ENCODE measurements at places on chromosomes 2 and 18. TPM values are rescaled to one million over a fixed set of nuclear protein-coding genes. Genes with fewer than 3 reads are reported as not detected.

Gene IL1RN
- total RNA-seq, result 135 TPM

Gene MPV17
- total RNA-seq, result 87.5 TPM

Gene INHA
- not detected for total RNA-seq

Gene DNAJC5G
- total RNA-seq, result not detected

Gene TSN
- 42.9 TPM for total RNA-seq

Gene FAP
- 3.1 TPM for total RNA-seq

Gene REEP1
- 5.2 TPM for total RNA-seq

DNA sequence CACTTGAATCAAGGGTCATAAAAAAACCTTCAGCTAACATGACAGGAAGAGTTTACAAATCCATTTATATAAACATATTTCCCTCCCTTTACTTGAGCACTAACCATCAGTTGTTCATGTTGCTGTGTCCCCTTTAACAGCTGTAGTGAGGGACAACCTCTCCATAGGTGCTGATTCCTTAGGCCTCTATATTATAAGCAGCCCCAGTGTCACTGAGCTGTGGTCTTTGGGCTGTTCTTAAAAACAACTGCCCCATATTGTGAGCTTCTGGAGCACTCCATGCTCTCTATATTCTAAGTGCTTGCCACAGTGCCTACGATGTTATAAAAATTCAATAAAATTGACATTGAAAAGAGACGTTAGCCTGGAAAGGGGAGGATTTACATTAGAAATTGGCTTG, 175.3 kb downstream of the ZNF385B start:
- H3K36me3 ChIP-seq, result no peaks in the 10 kb centered on the region
- H3K4me1 ChIP-seq, result no peaks in the 10 kb centered on the region
- H3K27ac ChIP-seq, result no peak overlapping the region

GRCh38 chr2:20391951-20392699, 41.5 kb upstream of the PUM2 start:
- no peak overlapping the region for H3K4me3 ChIP-seq
- no peak for DNase-seq
- no peaks in the 10 kb centered on the region for H3K4me1 ChIP-seq
- no peak overlapping the region for H3K27ac ChIP-seq
- H3K36me3 ChIP-seq, result no peaks in the 10 kb centered on the region

DNA sequence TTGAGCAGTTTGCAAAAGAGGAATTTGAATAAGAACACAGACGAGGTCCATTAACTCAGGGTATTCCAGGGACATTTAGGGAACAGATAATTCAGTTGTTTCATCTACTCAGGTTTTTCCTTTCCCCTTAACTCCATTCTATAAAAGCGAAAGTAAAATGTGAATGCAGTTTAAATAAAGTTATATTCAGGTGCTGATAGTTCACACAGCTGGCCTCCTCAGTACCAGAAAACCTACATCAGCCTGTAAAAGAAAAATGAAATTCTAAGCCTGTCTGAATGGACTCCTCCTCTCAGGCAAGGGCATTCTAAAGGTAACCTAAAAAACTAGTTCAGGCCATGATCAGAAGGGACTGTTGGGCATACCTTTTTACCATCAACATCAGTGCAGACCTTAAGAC, 873.8 kb downstream of the SUCLG1 start:
- H3K36me3 ChIP-seq, result no peaks in the 10 kb centered on the region
- H3K27ac ChIP-seq, result no peak overlapping the region
- H3K4me1 ChIP-seq, result no peaks in the 10 kb centered on the region
- H3K4me3 ChIP-seq, result no peak overlapping the region
- DNase-seq, result no peak

DNA sequence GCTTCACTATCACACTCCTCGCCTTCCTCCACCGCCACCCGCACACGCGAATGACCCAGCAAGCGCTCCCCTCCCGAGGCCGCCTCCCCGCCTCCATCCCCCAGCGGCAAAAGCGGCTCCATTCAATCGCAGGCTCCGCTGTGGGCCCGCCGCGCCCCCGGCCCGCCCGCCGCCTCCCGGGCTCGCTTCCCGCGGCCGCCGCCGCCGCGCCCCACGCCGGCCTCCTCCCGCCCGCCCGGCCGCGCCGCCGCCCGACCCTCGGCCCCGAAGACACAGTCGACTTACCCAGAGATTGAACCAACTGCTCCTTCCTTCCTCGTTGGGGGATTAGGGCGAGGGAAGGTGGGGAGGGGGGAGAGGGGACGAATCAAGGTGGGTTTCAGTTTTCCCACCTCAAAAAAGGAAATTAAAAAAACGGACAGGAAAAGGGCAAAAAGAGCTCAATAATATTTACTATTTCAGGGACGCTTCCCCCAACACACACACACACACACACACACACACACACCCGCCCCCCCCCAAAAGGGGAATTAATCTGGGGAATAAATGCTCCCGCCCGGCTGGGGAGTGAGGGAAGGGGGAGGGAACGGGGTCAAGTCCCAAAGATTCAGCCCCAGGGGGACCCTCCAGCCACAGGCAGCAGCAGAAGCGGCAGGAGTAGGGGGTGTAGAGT, 743 bp downstream of the XPO1 start:
- DNase-seq, result peak; percentile 83
- H3K36me3 ChIP-seq, result no peaks in the 10 kb centered on the region
- H3K27ac ChIP-seq, result peak overlapping the region; percentile 97
- H3K4me3 ChIP-seq, result peak overlapping the region; percentile 70
- H3K4me1 ChIP-seq, result peaks cover 30% of the 10 kb centered on the region

DNA sequence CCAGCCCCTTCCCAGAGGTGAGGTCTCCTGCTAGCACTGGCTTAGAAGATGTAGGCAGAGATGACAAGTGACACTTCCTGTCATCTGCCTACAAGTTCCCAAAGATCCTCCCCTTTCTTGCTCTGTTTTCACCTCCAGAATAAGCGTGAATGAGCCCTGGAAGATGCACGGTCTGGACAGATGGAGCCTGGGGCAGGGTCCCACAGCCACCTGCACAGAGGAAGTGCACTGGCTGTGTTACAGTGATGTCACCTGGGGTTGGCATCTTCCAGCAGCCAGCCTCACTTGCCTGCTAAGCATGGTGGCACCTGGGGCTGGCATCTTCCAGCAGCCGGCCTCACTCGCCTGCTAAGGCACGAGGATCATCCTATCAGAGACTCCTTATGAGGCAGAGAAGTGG, 32.3 kb downstream of the TMEM18 start:
- H3K27me3 ChIP-seq, result peaks cover 14% of the 10 kb centered on the region
- no peak for DNase-seq
- H3K27ac ChIP-seq, result no peak overlapping the region
- H3K36me3 ChIP-seq, result no peaks in the 10 kb centered on the region
- H3K4me1 ChIP-seq, result no peaks in the 10 kb centered on the region

GRCh38 chr2:239459606-239460005, 58.8 kb upstream of the HDAC4 start:
- H3K4me3 ChIP-seq, result no peak overlapping the region
- no peak overlapping the region for H3K27ac ChIP-seq
- H3K27me3 ChIP-seq, result peaks cover 9% of the 10 kb centered on the region
- peaks cover 18% of the 10 kb centered on the region for H3K4me1 ChIP-seq
- H3K36me3 ChIP-seq, result no peaks in the 10 kb centered on the region

- no peak overlapping the region for H3K4me3 ChIP-seq
- H3K27ac ChIP-seq, result no peak overlapping the region
- no peaks in the 10 kb centered on the region for H3K27me3 ChIP-seq
- DNase-seq, result no peak
- H3K36me3 ChIP-seq, result no peaks in the 10 kb centered on the region
- no peaks in the 10 kb centered on the region for H3K4me1 ChIP-seq
Measured at GRCh38 chr18:70503060-70503459, 214.2 kb downstream of the SOCS6 start.

GRCh38 chr2:145416640-145417039, 896.7 kb upstream of the ZEB2 start:
- H3K4me1 ChIP-seq, result no peaks in the 10 kb centered on the region
- no peak overlapping the region for H3K27ac ChIP-seq
- no peak overlapping the region for H3K4me3 ChIP-seq
- H3K36me3 ChIP-seq, result no peaks in the 10 kb centered on the region
- H3K27me3 ChIP-seq, result no peaks in the 10 kb centered on the region
- no peak for DNase-seq

DNA sequence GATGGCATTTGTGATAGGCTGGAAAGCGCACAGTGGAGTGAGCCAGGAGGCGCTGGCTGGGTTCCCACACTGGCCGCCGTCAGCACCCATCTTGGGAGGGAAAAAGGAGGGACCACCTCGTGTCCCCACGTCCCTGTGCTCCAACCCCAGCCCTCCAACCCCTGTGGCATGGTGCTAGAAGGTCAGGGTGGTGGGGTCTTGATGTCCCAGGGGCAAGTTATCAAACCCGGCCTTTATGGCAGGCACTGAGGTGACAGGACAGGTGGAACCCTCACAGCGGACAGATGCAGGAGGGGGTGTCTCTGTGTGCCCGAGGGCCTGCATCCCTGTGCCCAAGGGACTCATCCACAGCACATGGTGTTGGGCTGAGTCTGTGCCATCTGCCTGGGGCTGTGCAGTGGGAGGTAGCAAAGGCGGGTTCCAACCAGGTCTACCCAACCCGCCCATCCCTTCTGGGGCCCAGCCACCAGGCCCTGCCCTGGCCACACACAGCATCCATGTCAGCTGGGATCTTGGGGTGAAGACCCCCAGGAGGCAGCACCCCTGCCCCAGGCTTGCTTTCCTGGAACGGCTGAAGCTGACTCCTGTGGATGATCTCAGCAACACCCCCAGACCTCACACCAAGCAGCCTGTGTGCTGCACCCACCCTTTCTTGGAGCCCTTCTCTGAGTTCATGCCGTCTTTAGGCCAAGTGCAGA, 246.1 kb downstream of the NDUFA10 start:
- peaks cover 7% of the 10 kb centered on the region for H3K4me1 ChIP-seq
- no peak overlapping the region for H3K4me3 ChIP-seq

DNA sequence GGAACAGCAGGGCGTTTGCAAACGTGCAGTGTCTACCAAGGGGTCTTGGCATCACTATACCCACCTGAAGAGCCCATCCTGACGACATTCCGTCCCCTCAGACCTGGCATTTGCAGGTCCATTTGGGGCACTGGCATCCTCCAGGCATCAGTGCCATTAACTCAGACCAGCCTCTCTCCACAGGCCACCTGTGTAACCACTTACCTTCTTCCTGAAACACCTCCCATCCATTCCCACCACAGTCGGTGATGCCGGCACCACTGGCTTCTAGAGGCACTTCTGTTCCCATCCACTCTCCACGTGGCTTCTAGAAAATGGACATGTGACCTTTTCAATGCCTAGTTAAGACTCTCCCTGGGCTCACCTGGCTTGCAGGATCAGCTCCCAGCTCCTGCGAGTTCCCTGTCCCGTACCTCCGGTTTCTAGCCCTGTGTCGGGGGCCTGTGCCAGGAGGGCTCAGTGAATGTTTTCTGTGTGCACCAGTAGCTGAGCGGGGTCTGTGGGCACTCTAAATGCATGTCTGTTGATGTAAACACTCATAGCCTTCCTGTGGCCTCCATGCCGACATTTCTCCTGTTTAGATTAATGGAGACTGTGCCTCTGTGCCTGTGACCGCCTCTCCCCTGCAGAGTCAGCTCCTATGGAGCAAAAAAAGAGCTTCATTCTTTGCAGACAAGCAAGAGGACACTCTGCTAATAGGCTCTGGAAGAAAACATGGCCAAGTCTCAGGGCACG, 458.0 kb upstream of the HS6ST1 start:
- H3K27ac ChIP-seq, result no peak overlapping the region
- peak; percentile 30 for DNase-seq
- H3K4me3 ChIP-seq, result no peak overlapping the region
- H3K4me1 ChIP-seq, result no peaks in the 10 kb centered on the region

GRCh38 chr2:26521913-26522180, 43.9 kb upstream of the OTOF start:
- DNase-seq, result peak; percentile 39
- peaks cover 28% of the 10 kb centered on the region for H3K27me3 ChIP-seq
- H3K4me1 ChIP-seq, result no peaks in the 10 kb centered on the region
- no peaks in the 10 kb centered on the region for H3K36me3 ChIP-seq
- H3K27ac ChIP-seq, result no peak overlapping the region
- no peak overlapping the region for H3K4me3 ChIP-seq

DNA sequence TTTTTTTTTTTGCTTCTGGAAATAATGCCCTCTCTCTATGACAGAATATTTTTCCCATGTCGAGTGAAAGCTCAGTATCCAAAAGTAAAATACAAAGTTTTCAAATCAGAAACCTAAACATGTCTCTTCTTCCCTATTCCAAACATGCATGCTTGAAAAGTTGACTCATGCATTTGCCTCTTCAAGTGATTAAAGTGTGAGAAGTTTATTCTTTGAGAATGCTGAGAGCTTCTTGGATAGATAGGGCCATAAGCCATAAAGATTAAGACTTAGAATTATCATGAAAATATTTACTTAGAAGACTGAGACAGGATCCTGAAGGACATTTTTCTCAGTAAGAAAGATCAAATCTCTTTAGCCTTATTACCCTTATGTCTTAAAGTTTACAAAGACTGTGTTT, 98.6 kb upstream of the EPB41L5 start:
- no peaks in the 10 kb centered on the region for H3K4me1 ChIP-seq
- no peak for DNase-seq
- H3K4me3 ChIP-seq, result no peak overlapping the region
- H3K27ac ChIP-seq, result no peak overlapping the region
- no peaks in the 10 kb centered on the region for H3K36me3 ChIP-seq

DNA sequence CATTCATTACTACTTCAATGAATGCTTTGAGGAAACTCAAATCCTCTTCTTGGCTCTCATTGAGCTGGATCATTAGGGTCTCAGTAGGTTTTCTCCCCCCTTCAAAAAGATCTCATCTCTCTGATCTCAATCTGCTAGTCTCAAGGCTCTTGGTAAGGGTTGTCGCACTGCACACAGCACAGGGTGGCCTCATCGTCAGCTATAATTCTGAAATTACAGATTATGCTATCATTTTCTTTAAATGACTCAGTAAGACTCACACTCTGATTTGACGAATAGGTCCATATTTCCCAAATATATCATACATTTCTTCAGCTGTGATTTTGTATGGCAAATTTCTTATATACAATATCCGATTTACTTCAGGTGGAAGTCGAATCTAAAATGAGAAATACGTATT, 2.3 kb downstream of the SF3B6 start:
- no peak for DNase-seq
- no peak overlapping the region for H3K27ac ChIP-seq
- H3K36me3 ChIP-seq, result peaks cover 44% of the 10 kb centered on the region

- no peak for DNase-seq
- H3K27ac ChIP-seq, result no peak overlapping the region
- H3K27me3 ChIP-seq, result no peaks in the 10 kb centered on the region
- no peaks in the 10 kb centered on the region for H3K36me3 ChIP-seq
Measured at GRCh38 chr2:164766216-164766953, 75.2 kb downstream of the COBLL1 start.

GRCh38 chr18:79604913-79605880, 74.4 kb upstream of the CTDP1 start:
- H3K4me3 ChIP-seq, result no peak overlapping the region
- peaks cover 8% of the 10 kb centered on the region for H3K27me3 ChIP-seq
- no peak overlapping the region for H3K27ac ChIP-seq
- peaks cover 12% of the 10 kb centered on the region for H3K4me1 ChIP-seq

- no peak overlapping the region for H3K4me3 ChIP-seq
- H3K27ac ChIP-seq, result no peak overlapping the region
- no peaks in the 10 kb centered on the region for H3K36me3 ChIP-seq
- no peak for DNase-seq
- no peaks in the 10 kb centered on the region for H3K27me3 ChIP-seq
Measured at GRCh38 chr2:40240070-40240469, 211.8 kb downstream of the SLC8A1 start.
